Right renal cortex interstitium (tissue), 3 donors: ENCODE measurements at places on chromosomes 7 and 10. TPM values are rescaled to one million over a fixed set of nuclear protein-coding genes. Genes with fewer than 3 reads are reported as not detected.

RNF32 gene
- 2.9 TPM for polyA plus RNA-seq

ATOH7 gene
- polyA plus RNA-seq: 1.5 TPM

TBL2 gene
- polyA plus RNA-seq: 37.9 TPM

LIPM gene
- polyA plus RNA-seq: not detected

TMEM254 gene
- polyA plus RNA-seq: 62.7 TPM

- no peak for DNase-seq
These were observed 100.1 kb downstream of the DNAJB6 start for GRCh38 chr7:157436763-157437480.

DNA sequence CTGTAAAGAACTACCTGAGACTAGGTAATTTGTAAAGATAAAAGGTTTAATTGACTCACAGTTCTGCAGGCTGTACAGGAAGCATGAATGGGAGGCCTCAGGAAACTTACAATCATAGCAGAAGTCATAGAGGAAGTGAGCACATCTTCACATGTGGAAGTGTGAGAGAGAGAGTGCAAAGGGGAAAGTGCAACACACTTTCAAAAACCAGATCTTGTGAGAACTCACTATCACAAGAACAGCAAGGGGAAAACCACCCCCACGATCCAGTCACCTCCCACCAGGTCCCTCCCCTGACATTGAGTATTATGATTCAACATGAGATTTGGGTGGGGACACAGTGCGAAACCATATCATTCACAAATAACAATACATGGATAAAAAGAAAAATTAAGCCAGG, 24.5 kb downstream of the AVL9 start:
- no peak for DNase-seq

GRCh38 chr7:88002617-88003016, 68.6 kb downstream of the ADAM22 start:
- no peak for DNase-seq

- no peak for DNase-seq
These were observed 34.7 kb downstream of the DRGX start for GRCh38 chr10:49361178-49361554.

DNA sequence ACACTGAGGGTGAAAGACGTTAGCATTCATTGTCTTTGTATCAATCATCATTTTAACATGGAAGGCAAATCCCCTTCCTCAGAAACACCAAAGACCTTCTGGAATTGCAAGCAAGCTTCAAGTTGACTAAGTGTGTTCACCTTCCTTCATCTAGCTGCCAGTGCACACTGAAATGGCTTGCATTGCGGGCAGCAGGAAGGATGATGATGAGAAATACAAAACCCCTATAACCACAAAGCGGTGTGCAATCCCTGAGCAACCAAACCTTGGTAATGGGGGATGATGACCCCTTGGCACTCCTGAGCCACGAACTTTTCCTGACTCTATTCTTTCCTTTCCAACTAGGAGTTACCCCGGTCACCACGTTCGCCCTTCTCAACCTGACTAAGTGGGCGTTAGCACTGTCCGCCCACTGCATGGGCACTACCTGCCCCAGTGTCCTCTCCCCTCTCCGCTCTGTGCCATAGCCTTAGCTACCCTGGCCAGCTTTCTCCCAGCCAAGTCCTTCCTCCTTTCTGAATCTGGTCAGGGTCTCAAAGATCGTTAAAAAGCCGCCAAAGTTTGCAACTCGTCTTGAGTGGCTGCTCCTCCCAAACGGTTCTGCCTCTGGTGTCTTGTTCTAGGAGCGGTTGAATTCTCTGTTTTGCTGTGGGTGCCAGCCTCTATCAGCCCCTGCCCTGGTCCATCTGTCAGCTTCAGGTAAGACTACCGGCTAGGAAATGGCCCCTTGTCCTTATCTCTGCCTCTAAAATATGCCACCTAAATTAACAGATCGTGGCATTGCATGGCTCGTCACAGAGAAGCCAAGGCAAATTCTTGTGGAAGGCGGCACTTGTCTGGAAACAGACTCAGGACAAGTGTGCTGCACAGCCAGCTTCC, 586 bp upstream of the AOC1 start:
- DNase-seq: no peak

DNA sequence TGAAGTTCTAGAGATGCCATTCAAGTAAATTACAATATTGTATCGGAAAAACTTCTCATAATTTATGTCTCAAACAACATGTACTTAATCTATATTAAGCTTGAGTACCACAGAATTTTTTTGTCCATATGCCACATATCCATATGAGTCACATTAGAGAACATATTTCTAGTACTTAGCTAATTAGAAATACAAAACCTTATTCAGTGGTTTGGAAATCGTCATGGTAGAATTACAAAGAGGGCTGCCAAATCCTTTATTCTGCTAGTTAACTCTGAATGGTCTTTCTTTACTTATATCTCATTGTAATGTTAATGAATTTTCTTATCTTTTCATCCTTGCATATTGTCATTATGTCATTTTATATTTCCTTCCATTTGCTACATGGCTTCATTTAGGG, 9.0 kb upstream of the VIM start:
- DNase-seq: no peak

DNA sequence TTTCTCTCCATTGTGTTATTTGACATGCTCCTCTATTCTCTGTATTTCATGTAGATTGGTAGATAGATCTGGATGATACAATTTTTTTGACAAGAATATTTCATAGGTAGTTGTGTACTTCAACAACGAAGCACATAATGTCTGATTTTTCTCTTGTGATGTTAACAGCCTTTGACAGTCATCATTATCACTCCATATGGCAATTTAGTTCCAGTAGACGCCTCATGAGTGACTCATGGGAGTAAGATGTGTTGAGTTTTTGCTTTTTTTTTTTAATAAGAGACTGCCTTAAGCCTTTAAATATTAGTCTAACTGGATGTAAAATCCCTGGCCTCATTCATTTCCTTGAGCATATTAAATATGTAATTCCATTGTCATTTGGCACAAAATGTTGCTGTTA, 123.5 kb upstream of the ZNF32 start:
- no peak for DNase-seq

GRCh38 chr7:10312942-10313341, 660.7 kb upstream of the PHF14 start:
- DNase-seq: no peak

GRCh38 chr10:11616021-11616420, 4.6 kb upstream of the USP6NL start:
- DNase-seq: no peak
